ENCODE measurements at places on chromosomes 11 and 22. TPM values are rescaled to one million over a fixed set of nuclear protein-coding genes. Genes with fewer than 3 reads are reported as not detected.
A peak's percentile ranks its signal among the peaks of the same experiment; 100 is the strongest.

- no peak for DNase-seq
Measured at GRCh38 chr11:44241851-44242250, 68.1 kb downstream of the ALX4 start.

GRCh38 chr22:29069463-29069862 is 3.4 kb upstream of the KREMEN1 start:
- no peak for DNase-seq

- peak; percentile 39 for DNase-seq
Measured at GRCh38 chr11:101860696-101861427, 53.9 kb upstream of the CEP126 start.

The ANO1 gene
- not detected for total RNA-seq

The HOATZ gene
- not detected for total RNA-seq
